A549 treated with Hydrocortisone at 1 μM for 4 hours (cell line): ENCODE measurements at places on chromosomes 4 and X. TPM values are rescaled to one million over a fixed set of nuclear protein-coding genes. Genes with fewer than 3 reads are reported as not detected.

The SLITRK4 gene
- 0.01 TPM in 1 of 5 replicates, not detected in the others for total RNA-seq

The KIT gene
- 0.02 to 0.03 TPM (median 0.03 TPM) in 3 of 5 replicates, not detected in the others for total RNA-seq

The CHM gene
- total RNA-seq, result 7.8 to 11.3 TPM (median 9.3 TPM) in 5 replicates

The AVPR2 gene
- 0.07 TPM in 1 of 5 replicates, not detected in the others for total RNA-seq

The PCDH18 gene
- not detected in 5 replicates for total RNA-seq

The KDR gene
- 0.06 to 0.26 TPM (median 0.10 TPM) in 5 replicates for total RNA-seq

The PABPC5 gene
- 0.03 TPM in 1 of 5 replicates, not detected in the others for total RNA-seq

The RBPJ gene
- total RNA-seq, result 8.8 to 15.3 TPM (median 11.8 TPM) in 5 replicates

The UCP1 gene
- total RNA-seq, result not detected in 5 replicates

The MAB21L2 gene
- not detected in 5 replicates for total RNA-seq

The MSX1 gene
- total RNA-seq, result 5.3 to 8.9 TPM (median 8.6 TPM) in 5 replicates

The MAGEC2 gene
- total RNA-seq, result not detected in 5 replicates

The GCNA gene
- total RNA-seq, result 1.5 to 2.0 TPM (median 1.9 TPM) in 5 replicates
